ENCODE measurements at places on chromosomes 7 and 10. TPM values are rescaled to one million over a fixed set of nuclear protein-coding genes. Genes with fewer than 3 reads are reported as not detected.
A peak's percentile ranks its signal among the peaks of the same experiment; 100 is the strongest.

- no peak for DNase-seq
These were observed 264.1 kb downstream of the PHF14 start for GRCh38 chr7:11237742-11238141.

The DOCK1 gene
- 20.6 TPM for total RNA-seq

GRCh38 chr7:82567356-82567755, 123.8 kb upstream of the CACNA2D1 start:
- no peak for DNase-seq

The HPSE2 gene
- total RNA-seq: not detected

DNA sequence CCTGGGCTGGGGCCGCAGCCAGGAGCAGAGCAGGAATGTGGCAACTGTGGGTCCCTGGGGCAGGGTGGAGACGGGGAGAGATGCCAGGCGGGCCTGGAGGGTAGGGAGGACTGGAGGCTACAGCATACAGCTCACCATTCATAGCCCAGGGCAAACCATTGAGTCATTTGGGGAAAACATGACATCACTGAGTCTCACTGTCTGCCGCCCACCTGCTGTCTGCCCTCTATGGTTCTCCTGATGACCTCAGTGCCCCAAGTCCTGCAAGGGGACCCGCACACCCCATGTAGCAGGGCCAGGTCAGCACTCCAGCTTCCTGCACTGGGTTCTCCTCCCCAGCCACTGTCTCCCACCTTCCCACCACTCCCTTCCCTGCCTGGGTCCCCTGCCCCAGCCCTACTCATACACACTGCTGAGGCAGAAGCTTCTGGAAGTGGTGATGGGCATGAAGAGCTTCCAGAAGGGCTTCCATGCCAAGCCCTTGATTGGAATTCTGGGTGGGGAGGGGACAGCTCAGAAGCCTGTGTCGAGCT, 10.4 kb downstream of the CHST3 start:
- no peak for DNase-seq

DNA sequence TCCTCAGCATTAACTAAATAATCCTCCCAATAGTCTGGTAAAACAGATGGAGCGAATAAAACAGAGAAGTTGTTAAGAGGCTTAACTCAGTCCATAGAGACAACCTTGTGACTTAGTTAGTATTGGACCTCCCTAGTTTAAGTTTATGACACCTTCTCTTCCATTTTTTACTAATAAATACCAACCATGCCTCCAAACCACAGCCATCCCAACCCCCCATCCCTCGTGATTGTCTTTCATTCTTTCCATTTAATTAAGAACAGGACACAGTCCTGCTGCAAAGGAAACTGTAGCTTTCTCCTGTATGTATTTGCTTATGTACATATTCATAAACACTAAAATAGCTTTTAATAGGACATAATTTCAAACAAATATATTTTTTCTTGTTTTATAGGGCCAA, 238.2 kb downstream of the SEMA3D start:
- no peak for DNase-seq

GRCh38 chr7:33062023-33062781, at the start of gene NT5C3A:
NT5C3A (minus strand) TSS chr7:33062776; CDS start chr7:33062705, 71 bp downstream.
- DNase-seq: peak; percentile 28

GRCh38 chr10:58278274-58278961, 9.5 kb downstream of the CISD1 start:
- DNase-seq: no peak

The SPAM1 gene
- not detected for total RNA-seq

The BICC1 gene
- total RNA-seq: 18.7 TPM

The OR2F2 gene
- total RNA-seq: not detected

- no peak for DNase-seq
These were observed 24.8 kb downstream of the INPP5A start for GRCh38 chr10:132562177-132562915.

- no peak for DNase-seq
These were observed 2.4 kb downstream of the MEPCE start for GRCh38 chr7:100432053-100432452.

The NPFFR1 gene
- total RNA-seq: not detected

The ODAD2 gene
- 0.64 TPM for total RNA-seq

- DNase-seq: no peak
These were observed 446.9 kb downstream of the KIF20B start for GRCh38 chr10:90148116-90148855.

- peak; percentile 66 for DNase-seq
These were observed 133.5 kb downstream of the MTPAP start for GRCh38 chr10:30215623-30216022.

The CALHM3 gene
- total RNA-seq: not detected

The STAM gene
- 26.5 TPM for total RNA-seq

The EXOC6 gene
- 7.8 TPM for total RNA-seq

GRCh38 chr10:113999531-113999930, 44.1 kb upstream of the ADRB1 start:
- no peak for DNase-seq

DNA sequence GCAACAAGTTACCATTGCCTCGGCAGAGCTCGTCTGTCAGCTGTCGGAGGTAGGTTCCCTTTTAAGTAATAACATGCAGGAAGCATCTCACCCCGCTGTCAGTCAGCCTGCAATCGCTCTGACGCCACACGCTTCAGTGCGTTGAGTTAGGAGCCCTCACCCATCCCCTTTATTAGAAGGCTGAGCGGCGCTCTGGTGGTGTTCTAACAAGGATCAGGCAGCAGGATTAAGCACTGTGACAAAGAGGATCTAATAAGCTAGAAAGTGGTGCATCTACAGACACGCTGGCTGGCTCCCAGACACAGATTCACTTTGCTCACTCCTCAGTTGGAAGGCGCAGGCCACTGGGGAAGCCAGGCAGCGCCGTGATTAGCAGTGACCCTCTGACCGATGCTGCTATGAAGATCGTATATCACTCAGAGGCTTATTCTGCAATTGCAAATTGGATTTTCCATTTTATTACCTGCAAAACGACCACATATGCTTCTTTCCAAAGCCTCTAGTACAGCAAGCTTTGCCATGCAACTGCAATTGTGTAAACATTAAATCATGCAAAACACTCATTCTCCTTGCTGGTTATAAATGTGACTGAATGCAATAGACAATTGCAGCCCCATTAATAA, 117.7 kb downstream of the RSU1 start:
- DNase-seq: no peak

- DNase-seq: no peak
These were observed 198.3 kb downstream of the PLXNA4 start for GRCh38 chr7:132377703-132378584.

- DNase-seq: no peak
These were observed 49.7 kb upstream of the KIF5B start for GRCh38 chr10:32105782-32106382.

DNA sequence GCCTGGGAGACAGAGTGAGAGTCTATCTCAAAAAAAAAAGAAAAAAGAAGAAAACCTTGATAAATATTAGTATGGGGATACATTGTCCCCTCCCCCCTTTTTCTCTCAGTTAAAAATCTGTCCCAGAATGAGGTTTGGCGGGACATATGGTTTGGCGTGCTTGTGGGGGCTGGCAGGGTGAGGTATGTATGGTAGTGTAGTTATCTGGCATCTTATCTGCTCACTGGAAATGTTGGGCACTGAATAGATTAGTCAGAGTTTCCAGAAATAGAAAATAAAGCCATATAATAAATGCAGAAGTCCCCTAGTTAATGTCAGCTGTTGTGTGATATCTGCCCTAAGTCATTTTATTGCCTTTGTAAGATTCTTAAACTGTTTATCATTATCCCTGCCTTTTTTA, 397.5 kb upstream of the GALNT17 start:
- no peak for DNase-seq

GRCh38 chr7:146008293-146008692, 108.3 kb upstream of the CNTNAP2 start:
- no peak for DNase-seq

The CDNF gene
- total RNA-seq: 4.1 TPM

GRCh38 chr10:11528286-11528685, 83.2 kb downstream of the USP6NL start:
- no peak for DNase-seq

DNA sequence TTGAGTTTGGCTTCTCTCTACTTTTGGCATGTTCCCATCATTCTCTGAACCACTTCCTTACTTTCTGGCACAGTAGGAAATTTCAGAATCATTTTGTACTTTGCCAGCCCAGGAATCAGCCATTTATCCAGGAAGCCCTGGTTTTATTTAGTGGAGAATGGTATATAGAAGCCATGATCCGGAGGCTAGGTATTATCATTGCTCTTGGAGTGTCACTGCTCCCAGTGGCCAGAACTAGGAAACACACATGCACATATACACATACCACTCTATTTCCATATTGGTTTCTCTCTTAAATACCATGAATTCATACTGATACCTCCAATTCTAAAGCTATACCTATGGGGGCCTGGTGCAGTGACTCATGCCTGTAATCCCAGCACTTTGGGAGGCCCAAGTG, 36.3 kb downstream of the SUFU start:
- DNase-seq: no peak

- DNase-seq: no peak
These were observed 736.9 kb downstream of the PARD3 start for GRCh38 chr10:34078017-34078744.

GRCh38 chr10:55160655-55161283, 359.7 kb upstream of the PCDH15 start:
- DNase-seq: no peak

DNA sequence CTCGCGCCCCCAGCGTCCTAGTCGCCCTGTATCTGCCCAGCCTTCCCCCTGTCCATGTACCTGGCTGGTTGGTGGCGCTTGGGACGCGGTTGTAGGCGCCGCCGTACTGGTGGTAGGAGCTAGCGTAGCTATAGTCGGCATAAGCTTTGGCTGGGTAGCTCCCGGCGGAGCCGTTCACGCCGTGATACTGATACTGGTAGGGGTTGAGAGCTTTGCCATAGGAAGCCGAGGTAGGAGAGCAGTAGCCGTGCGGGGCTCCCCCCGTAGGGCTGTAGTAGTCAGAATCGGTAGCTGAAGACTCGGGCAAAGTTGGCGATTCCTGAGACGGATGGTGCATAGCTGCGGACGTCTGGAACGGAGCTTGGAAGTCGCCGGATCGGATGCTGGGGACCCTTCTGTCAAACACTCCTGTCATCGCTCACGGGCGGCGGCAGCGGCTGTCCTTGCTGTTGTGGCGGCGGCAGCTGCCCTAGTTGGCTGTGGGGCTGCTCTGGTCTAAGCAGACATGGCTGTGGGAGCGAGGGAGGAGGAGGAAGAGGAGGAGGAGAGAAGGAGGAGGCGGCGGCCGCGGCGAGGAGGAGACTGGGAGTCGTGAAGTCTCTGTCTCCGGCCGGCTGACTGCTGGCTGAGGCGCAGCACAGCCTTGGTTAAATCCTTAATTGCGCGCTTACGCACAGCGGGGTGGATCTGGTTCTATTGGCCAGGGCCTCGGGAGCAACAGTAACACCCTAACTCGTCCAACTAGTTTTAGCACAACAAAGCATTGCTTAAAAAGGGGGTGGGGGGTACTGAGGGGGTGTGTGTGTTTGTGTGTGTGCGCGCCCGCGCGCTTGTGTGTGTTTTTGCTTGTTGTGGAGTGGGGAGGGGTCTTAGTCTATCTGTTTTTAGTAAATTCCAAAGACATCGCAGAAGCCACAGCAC, at the start of gene DLX5:
Gene DLX5, minus strand, starts transcription at position 623 of the 921 bp plus-strand sequence. Its CDS starts 208 bp downstream, at position 415.
- peak; percentile 65 for DNase-seq

DNA sequence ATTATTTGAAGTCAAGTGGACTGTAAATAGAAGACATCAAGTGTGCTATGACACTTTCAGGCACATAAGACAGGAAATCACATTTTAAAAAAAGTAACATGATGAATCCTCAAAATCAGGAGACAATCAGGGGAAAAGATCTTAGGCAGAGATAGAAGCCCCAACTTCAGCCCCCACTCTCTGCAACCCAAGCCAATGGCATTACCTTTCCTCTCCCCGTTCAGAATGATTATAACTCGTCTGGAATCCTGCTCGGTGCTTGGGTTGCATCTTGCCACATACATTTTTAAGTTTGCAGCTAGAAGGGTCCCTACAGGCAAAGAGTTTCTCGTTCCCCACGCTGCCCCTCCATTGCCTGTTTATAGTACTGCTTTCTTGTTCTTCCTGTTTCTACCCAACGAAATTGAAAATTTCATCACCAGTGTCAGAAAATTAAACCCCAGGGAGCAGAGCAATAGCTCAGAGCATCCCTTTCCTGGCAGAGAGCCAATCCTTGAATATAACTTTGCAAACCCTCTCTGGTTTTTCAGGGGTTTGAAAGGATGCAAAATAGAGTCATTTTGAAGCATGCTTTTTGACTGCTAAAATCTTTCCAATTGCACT, 260.5 kb upstream of the AOAH start:
- DNase-seq: no peak

The DENND2A gene
- 7.4 TPM for total RNA-seq

DNA sequence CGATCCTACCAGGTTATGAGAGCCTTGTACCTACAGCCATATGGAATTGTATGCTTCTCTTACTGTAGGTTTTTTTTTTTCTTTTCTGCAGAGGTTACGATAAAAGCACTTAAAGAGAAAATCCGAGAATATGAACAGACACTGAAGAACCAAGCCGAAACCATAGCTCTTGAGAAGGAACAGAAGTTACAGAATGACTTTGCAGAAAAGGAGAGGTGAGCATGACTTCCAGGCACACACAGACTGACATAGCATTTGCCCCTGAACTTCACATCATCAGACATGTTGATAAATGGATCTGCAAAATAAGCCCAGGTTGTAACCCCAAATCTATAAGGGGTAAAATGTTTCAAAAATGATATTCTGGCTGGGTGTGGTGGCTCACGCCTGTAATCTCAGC, 182.4 kb upstream of the SH2B2 start:
- DNase-seq: no peak

The GSTO1 gene
- total RNA-seq: 224 TPM

GRCh38 chr10:62018131-62018911, 116.8 kb downstream of the ARID5B start:
- no peak for DNase-seq

DNA sequence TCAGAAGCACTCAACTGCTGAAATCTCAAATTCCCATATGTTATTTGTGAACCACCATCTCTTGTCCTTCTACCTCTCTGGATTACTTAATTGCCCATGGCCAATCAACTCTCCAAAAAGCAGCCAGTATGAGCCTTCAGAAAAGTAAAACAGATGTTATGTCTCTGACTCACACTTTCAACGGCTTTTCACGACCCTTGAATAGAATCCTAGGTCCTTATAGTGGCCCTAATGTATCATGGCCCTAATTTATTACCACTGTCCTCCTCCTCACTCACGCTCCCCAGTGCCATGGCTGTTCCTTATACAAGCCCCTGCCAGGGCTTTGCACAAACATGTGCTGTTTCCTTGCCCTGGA, 20.0 kb downstream of the ZNF438 start:
- no peak for DNase-seq

The LYZL2 gene
- total RNA-seq: not detected

The ADGRA1 gene
- not detected for total RNA-seq

All from heart left ventricle (tissue), 16 donors.